ENCODE measurements at places on chromosomes 1 and 21.

- no peak for DNase-seq
Observed at GRCh38 chr1:90722874-90723589, 5.9 kb upstream of the BARHL2 start.

DNA sequence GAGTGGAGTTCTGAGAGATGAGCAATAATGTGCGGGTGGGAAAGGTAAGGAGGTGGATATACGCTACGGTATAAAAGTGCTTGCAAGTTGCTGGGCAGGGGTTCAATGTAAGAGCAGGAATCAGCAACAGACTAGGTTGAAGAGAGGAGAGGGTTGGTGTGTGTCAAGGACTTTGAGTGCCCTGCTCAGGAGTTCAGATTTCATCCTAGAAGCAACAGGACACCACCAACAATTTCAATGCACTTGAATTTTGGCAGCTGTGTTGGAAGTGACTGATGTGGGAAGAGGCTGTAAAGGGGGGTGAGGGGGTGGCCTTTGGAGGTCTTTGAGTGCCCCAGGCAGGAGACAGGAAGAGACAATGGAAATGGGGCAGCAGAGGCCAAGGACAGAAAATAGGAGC is 57.3 kb downstream of the RHOU start:
- DNase-seq, result no peak

GRCh38 chr1:93749894-93750301 is 68.3 kb upstream of the BCAR3 start:
- no peak for DNase-seq

GRCh38 chr1:153535242-153536011 is at the start of gene S100A6:
S100A6 (minus strand) TSS chr1:153535991; CDS start chr1:153535339, 652 bp downstream.
- DNase-seq, result no peak

- DNase-seq, result no peak
Observed at GRCh38 chr1:90716552-90717355, at the start of gene BARHL2. BARHL2 (minus strand) TSS chr1:90717302; CDS start chr1:90717195, 107 bp downstream.

DNA sequence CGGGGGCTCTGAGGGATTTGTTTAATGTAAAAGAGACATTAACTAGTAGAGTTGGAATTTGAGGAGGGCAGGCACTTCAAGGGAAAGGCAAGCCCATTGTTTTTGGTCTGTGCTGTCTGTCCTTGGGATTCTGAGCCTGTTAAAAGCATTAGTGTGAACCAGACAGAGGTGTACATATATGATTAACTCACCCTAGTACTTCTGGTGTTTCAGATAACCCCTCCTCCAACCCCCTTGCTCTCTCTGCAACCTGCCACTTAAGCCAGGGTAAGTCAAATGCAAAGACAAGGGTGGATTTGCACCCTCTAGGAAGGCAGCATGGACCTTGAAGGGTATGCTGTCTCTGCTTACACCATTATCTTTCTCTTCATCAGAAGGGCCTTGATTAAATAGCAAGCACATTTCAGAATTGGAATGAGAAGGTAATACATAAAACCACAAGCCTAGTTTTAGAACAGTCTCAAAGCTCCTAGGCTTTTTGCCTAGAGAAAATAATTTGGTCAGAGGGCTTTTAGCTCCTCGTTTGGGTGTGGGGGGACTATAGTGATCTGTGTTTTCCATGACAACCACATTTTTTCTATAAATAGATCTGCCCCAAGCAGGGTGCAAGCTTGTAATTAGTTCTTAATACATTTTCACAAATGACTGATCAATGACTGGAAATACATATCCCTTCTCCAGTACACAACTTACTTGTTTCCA is 120.7 kb upstream of the SGIP1 start:
- DNase-seq, result no peak

GRCh38 chr1:85611856-85612255 is 31.3 kb downstream of the CCN1 start:
- no peak for DNase-seq

GRCh38 chr1:16258591-16259135 is 21.7 kb upstream of the CPLANE2 start:
- DNase-seq, result no peak

- no peak for DNase-seq
Observed at GRCh38 chr1:67560580-67561255, 124.3 kb upstream of the GADD45A start.

- DNase-seq, result no peak
Observed at GRCh38 chr1:190858140-190858539, 380.5 kb upstream of the BRINP3 start.

DNA sequence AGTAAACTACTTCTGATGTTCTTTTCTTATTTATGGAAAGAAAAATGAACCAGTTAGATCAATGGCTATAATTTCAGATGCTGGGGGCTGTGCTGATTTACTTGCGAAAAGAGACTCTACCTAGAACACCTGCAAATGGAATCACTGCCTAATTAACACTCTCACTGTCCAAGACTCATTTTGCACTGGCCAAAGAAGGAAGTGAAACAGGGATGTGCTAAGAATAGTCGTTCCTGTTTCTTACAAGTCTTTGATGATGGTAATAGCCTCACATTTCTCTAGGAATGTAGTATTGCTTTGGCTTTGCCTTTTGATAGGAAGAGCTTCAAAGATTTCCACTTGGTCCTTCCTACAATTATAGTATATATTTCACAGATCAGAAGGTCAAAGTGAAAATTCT is 12.7 kb upstream of the TSNAX start:
- DNase-seq, result no peak

DNA sequence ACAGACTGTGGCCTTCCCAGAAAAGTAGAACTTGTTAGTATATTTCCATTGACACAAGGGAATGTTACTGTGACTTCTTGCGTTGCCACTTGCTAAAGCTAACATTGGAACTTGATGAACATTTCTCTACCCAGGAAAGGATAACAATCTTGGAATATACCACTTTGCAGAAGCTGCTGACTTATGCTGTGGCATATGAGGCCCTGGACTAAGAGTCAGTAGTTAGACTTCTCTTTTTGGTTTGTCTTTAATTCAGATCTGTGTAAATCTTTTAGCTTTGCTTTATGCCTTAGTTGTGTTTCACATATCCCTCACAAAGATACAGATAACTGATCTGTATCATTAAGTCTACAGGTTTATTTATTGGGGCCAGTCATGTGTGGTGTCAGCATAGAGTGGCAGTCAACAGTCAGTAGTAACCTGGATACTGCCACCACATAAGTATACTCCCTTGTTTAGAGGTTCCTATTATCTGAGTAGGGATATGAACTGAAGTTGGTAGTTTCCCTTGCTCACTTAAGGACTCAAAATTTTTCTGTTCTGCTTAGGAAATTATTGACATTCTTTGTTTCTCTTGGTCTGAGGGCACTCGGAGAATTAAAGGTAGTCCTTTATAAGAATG is 14.7 kb downstream of the RNF2 start:
- DNase-seq, result no peak

GRCh38 chr21:35075546-35075945 is 26.4 kb upstream of the RUNX1 start:
- no peak for DNase-seq

DNA sequence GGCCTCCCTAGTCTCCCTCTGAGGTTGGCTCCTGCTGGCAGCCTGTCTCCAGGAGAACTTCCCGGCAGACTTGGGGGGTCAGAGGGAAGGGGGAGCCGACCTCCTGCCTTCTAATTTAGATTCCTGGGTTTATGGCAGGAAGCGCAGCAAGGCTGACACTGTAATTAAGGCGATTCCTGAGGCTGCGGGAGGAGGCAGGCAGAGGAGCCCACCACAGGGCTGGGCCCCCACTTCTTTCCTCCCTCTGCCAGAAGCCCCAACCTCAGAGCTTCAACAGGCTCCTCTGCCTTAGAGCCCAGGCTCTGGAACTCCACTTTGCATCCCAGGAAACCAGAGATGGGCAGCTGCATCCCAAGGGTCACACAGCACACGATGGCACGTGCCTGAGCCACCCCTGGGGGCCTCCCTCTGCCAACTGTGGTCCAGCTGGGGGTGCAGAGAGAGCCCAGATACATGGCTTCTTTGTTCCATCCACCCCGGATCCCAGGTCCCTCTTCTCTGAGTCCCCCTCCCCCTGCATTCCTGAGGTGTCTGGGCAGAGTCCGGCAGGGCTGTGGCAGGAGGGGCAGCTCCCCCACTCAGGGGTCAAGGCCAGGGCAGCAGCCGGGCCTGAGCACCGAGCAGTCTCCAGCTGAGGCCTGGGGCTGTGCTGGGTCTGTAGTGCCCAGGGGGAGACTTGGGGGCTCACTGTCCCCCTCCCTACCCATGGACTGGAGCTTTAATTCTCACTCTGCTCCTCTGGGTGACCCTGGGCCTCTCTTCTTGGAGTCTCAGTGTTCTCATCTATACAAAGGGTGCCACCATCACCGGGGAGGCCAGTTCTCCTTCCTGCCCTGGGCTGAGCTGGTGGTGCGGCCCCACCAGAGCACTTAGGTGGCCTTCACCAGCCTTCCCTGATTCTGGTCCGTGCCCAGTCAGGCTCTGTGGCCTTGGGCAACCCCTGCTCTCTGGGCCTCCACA is 39.4 kb upstream of the FAM131C start:
- DNase-seq, result no peak

DNA sequence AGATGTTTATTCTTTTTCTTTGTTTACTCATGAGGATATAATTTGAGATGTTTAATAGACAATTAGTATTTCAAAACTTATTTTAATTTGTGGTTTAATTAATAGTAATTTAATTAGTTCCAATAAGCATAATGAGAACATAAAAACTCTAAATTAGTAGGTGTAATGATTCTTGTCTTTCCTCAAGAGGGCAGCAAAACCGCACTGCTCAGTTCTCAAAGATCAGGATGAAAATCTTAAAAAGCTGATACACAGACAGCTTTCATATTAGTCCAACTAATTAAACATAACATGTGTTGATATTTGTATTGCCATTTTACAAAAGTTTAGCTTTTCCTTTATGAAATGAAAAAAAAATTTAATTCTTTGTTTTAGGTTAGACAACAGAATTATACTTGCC is 106.7 kb upstream of the C21orf91 start:
- no peak for DNase-seq

GRCh38 chr1:19202396-19202795 is 7.7 kb downstream of the UBR4 start:
- DNase-seq, result no peak
